NCI-H2107 (cell line): ENCODE measurements at places on chromosomes 4 and X.

DNA sequence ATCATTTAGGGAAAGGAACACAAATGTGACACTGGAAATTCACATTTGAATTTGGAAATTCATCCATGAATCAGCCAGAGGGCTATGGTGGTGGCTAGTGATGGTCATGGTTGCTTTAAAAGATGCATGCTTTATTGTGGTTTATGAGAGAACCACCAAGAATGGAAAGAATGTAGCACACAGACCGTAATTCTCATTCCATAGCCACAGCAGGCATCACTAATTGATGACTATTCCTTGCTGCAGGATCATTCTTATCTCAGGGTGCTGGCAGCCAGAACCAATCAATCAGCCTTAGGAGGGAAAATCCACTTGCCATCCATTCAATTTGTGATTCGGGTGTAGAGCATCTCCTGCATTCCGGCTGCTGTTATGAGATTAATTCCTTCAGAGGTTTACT, 115.6 kb downstream of the DHRSX start:
- no peak for DNase-seq

- no peak for DNase-seq
Observed at GRCh38 chr4:168386002-168386401, 67.5 kb upstream of the DDX60 start.

DNA sequence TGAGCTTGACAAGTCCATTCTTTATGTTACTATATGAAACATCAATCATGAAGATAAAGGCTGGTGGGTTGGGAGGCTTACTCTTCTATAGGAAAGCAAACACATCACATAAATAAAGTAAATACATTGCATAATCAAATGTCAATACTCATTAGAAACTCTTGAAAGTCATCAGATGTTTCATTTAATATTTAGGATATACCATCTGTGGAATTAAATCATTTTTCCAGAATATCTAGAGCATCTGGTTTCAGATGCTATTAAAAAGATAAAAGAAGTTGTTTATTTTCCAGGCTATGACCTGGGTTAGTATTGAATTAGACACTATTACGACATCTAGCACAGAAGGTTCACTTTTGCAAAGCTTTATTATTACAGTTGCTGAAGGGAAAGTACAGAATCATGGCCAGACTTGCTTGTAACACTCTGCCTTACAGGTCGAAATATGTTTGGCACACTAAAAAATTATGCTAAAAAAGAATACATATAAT, 72.6 kb downstream of the METTL14 start:
- DNase-seq: no peak

GRCh38 chr4:46674326-46674725, 234.7 kb downstream of the COX7B2 start:
- no peak for DNase-seq

DNA sequence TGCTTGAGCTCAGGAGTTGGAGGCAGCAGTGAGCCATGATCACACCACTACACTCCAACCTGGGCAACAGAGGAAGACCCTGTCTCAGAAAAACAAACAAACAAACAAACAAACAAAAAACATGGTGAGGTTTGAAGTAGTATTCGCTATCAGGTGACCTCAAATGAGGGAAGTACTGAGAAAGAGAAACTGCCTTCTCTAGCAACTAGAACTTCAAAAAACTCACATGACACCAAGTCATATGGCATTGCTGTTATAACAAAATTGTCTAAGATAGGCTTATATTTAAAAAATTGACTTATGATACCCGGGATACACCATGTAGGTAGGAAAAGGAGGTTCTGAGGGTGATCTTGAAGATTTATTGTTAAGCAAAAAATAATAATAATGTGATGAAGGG, 10.3 kb downstream of the MPP1 start:
- DNase-seq: no peak

GRCh38 chr4:105619188-105619931, 66.9 kb downstream of the ARHGEF38 start:
- no peak for DNase-seq

DNA sequence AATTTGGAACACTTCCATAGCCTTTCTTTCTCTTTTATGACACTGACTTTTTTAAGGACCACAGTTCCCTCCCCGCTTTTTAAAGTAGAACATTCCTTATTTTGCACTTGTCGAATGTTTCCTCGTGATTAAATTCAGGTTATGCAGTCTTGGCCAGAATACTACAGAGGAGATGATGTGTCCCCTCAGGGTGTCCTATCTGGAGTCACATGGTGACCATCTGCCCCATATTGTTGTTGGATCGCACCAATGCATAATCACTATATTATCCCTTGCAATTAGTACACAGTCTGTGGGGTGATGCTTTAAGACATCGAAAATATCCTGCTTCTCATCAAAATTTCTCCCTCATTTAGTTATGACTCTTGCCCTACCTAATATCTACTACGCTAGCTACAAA, 27.4 kb downstream of the WDFY3 start:
- no peak for DNase-seq

DNA sequence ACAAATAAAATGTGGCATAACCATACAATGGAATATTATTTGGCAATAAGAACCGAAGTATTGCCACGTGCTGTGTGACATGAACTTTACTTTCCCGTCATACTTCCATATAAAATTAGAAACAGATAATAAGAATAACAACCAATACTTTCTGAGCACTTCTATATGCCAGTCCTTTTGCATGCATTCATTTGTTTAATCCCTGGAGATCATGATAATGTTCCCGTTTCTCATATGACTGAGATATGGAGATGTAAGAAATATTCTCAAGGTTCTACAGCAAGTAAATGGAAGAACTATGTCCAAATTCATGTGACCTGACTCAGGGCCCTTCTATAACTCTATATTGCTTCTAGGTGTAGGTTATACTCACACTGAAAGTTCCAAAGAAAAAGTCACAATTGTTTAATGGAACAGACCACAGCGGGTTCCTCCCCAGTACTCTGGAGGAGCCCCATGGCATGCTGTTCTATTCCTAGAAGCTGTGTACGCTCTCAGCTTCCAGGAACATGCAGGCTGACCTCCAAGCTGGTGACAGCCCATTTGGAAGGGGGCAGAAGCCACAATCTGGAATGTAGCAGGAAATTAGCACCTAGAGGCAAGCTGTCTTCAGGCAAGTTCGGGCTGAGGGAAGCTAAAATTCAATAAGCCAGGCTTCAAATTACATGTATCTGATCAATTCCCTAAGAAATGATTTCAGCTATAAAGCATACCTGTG, 31.5 kb downstream of the QDPR start:
- DNase-seq: no peak

DNA sequence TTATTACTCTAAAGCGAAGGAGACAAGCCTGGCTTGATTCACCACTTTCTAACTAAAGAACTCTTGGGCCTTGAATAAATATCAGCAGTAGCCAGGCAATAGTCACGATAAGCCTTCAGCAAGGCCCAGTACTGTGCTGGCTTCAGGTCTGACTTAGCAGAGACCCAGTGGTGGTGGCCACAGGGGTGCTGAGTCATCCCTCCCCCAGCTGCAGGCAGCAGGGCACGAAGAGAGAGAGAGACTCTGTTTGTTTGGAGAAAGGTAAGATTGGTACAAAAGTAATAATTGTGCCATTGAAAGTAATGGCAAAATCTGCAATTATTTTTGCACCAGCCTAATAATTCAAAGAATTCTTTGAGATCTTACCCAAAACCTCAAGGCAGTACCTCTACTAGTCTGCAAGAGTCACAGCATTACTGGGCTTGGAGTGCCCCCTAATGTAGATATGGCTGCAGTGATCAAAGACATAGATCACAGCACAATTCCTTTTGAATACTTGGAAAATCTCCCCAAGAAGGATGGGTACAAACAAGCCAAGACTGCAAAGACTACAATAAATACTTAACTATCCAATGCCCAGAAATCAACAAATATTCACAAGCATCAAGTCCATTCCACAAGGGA, 159.5 kb upstream of the USP38 start:
- DNase-seq: no peak

DNA sequence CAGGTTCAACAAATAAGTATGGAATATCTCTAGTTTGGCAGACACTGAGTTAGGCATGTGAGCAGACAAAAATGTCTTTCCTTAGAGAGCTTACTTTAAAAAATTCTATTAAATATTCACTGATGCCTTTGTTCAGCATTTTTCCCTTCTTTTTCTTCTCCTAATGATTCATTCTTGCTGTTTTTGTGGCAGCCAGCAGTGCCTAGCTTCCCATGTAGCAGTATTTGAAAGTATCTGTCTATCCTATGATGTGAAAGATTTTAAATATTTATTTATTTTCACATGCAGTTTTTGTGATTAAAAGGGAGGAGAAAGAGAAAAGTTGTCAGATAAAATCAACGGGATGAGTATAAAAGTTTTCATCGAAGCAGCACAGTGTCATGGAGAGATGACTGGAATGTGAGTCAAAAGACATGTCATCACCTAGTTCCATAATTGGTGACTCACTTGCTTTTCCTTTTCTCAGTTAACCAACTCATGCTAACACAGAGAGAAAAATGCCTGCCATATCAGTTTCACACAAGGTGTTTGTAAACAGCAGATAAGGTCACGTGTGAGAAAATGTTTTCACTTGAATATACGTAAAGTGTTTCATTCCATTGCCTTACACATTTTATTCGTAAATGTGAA, 69.8 kb downstream of the BMPR1B start:
- no peak for DNase-seq

DNA sequence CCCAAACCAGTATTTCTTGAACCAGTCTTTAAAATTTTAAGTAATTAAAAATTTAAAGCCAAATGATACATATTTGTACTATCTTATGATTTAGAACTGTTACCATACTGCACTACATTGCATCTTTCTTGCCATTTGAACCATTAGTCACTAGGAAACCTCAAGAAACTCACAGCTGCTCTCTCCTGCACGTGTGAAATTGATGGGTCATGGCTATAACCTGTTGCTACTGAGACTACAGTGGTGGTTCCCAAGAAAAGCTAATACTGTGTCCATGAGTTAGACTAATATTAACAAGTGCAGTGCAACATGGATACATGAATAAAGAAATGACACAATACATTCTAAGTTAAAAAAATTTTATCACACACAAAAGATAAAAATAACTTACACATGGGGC, 88.4 kb downstream of the PDE5A start:
- no peak for DNase-seq

DNA sequence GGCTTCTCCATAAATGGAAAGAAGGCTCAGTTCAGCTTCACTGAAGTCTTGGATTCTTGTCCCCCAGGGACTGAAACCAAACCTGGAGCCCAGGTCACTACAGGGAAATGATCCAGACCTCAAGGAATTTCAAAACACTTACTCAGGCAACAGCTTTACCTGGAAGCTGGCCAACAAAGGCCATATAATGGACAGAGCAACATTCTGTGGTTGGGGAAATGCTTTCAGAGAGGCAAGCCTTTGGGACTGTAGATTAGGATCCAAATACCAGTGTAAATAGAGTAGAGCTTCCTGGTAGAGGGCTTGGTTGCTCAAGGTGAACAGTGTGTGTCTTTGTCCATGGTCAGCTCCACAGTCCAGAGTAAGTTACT, 57.0 kb upstream of the PROM1 start:
- no peak for DNase-seq

DNA sequence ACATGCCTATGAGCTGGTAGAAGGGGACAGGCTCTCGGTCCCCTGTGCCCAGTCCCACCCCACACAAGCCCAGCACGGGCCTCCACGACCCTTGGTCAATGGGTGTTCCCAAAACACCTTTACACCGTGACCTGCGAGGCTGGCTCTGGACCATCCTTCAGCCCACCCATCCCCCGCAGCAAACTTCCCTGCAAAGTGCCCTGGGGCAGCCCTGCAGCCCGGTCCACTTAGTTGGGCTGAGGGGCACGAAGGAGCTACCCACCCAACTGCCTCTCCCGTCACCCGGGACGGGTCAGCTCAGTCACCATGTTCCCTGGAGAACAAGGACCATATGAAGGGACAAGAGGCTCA, 23.4 kb downstream of the WDR1 start:
- no peak for DNase-seq

GRCh38 chr4:17324386-17324830, 187.5 kb downstream of the QDPR start:
- DNase-seq: no peak

DNA sequence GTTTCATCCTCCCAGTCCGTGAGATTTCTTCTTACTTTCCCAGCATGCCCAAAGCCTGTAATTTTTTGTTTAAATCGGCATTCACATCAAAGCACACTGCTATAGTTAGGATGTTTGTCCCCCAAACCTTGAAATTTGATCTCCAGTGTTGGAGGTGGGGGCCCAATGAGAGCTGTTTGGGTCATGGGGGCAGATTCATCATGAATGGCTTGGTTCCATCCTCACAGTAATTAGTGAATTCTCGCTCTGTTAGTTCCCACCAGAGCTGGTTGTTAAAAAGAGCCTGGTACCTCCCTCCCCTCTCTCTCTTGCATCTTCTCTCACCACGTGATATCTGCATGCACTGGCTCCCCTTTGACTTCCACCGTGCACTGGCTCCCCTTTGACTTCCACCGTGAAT, 40.5 kb upstream of the PGRMC2 start:
- DNase-seq: no peak

DNA sequence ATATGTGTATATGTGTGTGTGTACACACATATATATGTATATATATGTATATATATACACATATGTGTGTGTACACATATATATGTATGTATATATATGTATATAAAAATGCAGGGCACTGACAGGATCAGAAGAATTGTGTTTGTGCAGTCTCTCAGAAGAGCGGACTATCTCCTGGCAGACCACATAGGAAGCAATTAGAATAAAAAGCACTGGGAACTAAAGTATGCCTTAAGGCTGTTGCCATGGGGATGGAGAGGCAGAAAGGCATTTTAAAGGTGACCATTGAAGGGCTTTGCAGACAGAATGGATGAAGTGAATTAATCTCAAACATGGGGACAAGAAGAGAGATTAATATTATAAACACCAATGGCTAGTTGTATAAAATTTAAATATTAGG, 33.7 kb upstream of the USP51 start:
- DNase-seq: no peak

DNA sequence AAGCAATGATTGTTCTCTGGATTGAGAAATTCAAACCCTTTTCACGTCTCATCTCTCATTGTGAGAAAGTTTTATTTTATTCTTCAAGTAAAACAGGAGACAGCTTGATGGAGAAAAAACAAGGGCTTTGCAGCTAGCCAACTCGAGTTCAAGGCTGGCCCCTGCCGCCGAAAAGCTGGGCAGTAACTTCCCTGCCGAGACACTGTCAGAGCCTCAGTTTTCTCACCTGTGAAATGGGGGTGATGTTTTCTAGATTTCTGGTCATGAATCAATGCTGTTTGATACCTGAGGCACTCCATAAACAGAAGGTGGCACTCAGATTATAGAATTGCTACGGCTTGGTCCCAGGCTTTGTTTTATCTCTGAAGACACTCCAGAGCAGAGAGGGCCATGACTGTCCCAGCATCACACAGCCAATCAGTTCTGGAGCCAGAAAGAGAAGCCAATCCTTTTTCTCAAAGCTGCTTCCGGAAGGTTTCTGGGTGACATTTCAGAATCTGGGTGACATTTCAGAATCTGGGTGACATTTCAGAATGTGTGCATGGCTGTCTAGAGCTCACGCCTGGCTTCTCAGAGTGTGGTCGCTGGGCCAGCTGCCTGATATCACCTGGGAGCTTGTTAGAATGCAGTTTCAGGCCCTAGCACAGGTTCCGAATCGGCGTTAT, 33.2 kb downstream of the HMX1 start:
- no peak for DNase-seq

GRCh38 chr4:157242871-157243270, 22.3 kb downstream of the GRIA2 start:
- DNase-seq: no peak

- no peak for DNase-seq
Observed at GRCh38 chrX:71859637-71860036, 51.0 kb upstream of the NHSL2 start.

- DNase-seq: no peak
Observed at GRCh38 chr4:74570095-74570494, 125.2 kb downstream of the AREG start.

- peak; percentile 13 for DNase-seq
Observed at GRCh38 chr4:42596918-42597317, 60.0 kb downstream of the ATP8A1 start.
